ENCODE measurements at places on chromosomes 12 and 14.

DNA sequence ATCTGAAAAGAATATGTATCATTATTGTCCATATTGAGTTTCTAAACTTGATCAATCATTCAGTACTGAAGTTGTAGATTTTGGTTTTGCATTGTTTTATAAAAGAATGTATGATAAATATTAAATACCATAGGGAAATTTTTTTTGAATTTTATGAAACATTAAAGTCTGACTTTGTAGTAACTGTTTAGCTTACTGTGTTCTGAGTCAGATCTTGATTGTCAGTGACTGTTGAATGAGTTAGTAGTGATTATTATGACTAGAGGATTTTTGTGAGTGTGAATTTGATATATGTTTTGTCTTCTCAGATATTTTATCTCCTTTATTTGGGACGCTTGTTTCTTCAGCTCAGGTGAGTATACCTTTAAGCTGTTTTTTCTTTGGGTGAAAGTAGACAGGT, 10.1 kb downstream of the TDP1 start:
- no peak for DNase-seq

DNA sequence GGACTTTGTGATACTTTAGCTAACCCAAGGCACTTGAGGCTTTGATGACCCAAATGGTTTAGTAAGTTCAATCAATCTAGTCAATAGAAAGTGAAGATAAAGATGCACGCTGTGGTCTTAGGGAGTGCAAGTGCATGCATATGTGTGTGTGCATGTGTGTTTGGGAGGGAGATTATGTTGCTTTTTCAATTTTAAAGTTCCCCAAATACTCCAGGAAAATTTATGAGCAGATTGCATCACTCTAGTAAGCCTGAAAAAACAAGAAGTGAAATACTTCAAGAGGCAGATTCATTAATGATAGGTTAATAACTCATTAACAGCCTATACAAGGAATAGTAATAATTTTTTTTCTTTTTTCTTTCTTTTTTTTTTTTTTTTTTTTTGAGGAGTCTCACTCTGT, 12.4 kb upstream of the SIX1 start:
- DNase-seq, result no peak

GRCh38 chr12:96219700-96220206, 25.6 kb downstream of the ELK3 start:
- DNase-seq, result no peak

- DNase-seq, result no peak
These were observed 9.6 kb upstream of the TBX5 start for GRCh38 chr12:114415525-114415868.

GRCh38 chr14:100374876-100375265, 51.7 kb downstream of the SLC25A47 start:
- DNase-seq, result no peak

DNA sequence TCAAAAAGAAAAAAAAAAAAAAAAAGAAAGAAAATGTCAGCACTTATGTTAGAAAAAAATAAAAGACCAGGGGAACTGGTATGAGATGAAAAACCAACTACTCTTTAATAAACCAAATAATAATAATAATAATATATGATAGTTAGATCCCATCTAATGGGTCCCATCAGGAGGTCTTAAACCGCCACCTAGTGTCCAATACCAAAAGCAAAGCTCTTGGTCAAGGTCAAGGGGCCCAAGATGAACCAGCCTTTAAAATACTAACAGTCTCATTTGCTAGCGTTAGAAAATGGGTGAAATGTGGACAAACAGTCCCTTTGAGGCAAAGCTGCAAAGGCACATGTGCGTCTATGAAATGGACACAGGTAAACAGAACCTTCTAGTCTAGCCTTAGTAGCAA, 12.3 kb downstream of the BRAP start:
- no peak for DNase-seq

DNA sequence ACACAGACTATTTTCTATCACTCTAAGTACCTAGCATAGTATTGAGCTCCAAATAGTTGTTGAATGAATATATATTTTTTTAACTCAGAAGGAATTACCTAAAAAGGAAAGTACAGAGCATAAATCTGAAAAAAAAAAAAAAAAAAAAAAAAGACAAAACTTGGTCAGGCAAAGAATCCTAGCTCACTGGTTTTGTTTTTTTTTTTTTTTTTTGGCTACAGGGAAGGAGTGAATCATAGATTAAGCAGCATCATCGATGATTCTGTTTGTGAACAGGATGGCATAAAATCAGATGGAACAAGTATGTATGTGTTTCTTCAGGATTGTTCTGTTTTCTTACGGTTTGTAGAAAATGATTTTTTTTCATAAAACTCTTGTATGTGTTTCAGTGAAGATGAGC, 66.1 kb upstream of the BCAT1 start:
- no peak for DNase-seq

DNA sequence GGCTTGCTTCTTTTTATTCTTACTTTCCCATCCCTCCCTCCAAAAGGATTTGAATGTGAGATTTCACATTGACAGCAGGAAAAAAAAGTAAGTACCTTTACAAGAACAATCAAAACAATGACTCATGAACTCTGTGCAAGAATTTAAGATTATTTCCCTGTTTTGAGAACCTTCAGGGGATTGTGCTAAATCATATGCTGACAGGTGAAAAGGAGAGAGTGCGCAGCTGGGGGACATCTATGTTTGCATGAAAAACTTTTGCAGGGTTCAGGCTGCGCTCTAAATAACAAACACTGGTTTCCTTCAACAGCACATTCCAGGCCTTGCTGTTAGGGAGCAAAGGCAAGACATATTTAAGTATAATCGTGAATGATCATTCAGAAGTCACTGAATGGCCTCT, 27.3 kb downstream of the RERG start:
- no peak for DNase-seq

DNA sequence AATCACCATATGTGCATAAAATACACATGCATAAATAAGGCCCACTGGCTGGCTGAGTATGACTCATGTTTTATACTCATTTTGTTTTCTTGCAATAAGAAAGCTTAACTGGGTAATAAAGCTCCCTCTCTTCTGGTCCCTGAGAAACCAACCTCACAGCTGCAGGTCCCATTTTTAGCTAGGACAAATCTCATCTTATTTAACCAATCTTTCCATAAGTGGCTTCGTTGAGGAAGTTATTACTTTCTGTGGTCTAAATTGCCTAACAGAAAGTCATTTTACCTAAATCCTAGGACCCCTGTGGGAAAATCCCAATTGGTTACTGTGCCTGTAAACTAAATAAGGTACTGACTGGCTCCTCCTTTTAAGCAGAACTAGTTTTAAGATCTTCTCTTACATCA, 232.8 kb upstream of the FBXO33 start:
- no peak for DNase-seq

DNA sequence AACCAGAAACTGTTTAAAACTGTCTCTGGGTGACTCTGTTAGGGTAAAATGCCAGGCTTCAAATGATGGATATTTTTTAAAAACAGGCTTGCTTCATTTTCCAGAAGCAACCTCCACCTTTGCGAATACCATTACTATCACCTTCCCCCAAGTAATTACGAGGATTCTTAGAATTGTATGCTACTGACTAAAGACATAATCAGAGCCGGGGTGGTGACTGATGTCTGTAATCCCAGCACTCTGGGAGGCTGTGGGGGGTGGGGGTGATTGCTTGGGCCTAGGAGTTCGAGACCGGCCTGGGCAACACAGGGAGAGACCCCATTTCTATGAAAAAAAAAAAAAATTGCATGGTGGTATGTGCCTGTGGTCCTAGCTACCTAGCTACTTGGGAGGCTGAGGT, 38.3 kb downstream of the FGD6 start:
- no peak for DNase-seq

DNA sequence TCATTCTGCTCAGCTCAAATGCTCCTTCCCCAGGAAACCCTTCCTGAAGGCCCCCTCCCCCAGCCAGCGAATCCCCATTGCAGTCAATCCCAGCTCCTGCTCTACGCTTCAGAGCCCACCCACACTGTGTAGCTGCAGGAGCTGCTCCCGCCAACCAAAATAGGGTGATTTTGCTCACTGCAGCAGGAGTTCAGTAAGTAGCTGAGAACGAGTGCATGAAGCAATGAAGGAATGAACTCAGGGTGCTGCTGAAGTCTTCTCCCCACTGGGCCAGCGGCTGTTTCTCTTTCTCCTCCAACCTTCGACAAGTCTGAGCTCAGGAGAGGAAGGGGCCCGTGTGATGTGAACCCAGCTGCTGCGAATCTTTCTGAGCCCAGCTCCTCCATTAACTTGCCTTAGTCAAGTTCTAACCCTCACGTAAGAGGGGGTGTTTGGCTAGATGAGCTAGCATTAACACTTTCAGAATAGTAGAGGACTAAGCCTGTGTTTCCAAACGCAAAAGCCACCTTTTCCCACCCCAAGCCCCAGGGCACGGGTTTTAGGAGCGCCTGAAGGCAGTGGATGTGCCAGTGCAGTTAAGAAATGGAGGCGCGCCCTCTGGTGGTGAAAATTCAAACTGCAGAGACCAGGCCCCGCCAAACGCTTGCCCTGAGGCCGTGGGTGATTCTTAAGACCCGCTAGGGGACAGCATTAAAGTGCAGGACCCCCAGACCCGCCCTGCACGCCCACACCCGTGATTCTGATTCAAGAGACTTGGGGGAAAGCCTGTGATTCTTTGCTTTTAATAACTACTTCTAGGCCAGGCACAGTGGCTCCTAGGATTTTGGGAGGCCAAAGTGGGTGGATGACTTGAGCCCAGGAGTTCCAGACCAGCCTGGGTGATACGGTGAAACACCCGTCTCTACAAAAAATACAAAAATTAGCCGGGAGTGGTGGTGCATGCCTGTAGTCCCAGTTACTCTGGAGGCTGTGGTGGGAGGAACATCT, 11.9 kb upstream of the SERPINA4 start:
- peak; percentile 43 for DNase-seq

DNA sequence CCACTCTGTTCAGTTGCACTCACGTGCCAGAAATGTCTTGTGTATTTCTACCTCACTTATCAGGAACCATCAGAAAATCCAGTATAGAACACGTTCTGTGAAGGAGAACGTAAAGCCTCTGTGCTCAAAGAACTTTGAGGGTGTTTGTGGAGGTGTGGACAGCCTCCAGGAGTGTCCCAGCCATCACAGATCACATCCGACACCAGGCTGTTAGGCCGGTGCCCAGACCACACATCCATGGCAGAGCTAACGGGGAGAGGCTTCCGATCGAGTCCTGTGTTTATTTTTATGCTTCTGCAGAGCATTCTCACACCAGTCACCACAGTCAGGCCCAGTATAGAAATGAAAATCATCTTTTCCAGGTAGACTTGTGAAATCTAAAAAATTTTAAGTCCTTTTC, 53.6 kb downstream of the TPCN1 start:
- no peak for DNase-seq

DNA sequence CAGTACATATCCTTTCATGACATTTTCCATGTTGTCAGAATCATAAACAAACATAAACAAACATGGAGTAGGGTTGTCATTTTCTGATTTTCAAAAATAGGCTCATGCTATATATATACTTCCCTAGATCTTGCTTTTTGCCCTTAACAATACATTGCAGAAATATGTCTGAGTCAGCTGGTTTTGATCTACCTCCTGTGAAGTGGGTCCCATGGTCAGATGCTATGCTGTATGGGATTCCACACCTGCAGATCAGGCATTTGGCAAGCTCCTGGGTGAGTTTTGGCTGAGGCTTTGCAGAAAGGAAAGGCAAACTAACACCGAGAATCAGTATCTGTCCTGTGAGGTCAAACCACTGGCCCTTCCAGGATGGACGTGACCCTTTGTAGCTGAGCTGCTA, 183.0 kb upstream of the ARID2 start:
- DNase-seq, result no peak

- DNase-seq, result no peak
These were observed 73.4 kb upstream of the AVPR1A start for GRCh38 chr12:63224396-63224795.

- no peak for DNase-seq
These were observed 46.8 kb upstream of the GPATCH2L start for GRCh38 chr14:76104802-76105355.

DNA sequence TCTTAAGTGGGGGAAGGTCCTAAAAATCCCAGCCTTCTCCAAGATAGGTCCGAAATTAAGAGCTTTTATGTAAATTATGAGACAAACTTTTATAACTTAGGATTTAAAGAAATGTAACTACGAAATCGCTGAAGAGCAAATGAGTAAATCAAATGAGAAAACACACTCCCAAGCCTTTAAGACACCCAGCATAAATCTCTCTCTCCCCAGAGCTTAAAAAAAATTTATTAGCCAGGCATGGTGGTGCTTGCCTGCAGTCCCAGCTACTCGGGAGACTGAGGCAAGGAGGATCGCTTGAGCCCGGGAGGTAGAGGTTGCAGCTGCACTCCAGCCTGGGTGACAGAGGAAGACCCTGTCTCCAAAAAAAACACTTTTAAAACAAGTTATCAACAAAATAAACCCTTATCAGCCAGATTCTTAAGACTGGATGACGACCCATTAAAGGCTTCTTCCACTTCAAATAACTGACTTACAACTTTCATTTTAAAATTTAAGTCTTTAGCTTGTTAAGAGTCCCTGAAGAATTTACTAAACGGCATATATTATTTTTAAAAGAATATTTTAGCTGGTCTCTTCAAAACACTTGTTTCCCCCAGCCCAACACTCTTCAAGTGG, 3.2 kb downstream of the PTGES3 start:
- DNase-seq, result no peak

GRCh38 chr14:34999500-34999899, 16.7 kb downstream of the SRP54 start:
- DNase-seq, result no peak

GRCh38 chr12:59027199-59027598, 106.9 kb upstream of the LRIG3 start:
- DNase-seq, result no peak

Measured in stimulated activated CD8-positive, alpha-beta memory T cell treated with anti-CD3 and anti-CD28 coated beads, Interleukin-7, amount 100 ng/mL, for 24 hours (primary cell).